LNCaP clone FGC (cell line): ENCODE measurements at places on chromosomes 3 and 15.

DNA sequence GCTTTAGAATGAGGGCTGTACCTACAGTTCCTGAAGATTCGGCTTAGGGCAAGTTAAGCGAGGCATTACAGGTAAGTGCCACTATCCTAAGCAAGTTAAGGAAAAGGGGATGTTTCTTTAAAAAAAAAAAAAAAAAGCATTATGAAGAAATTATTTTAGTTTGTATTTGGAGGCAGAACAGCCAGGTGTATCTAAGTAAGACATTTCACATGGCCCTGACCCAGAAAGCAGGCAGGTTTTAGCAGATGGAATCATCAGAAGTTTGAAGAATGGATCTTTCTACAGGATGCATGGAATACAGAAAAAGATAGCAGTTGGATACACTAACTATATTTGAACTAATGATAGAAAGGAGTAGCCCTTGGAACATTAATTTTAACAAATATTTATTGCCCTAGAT, 105.6 kb downstream of the OSBPL10 start:
- DNase-seq = no peak

DNA sequence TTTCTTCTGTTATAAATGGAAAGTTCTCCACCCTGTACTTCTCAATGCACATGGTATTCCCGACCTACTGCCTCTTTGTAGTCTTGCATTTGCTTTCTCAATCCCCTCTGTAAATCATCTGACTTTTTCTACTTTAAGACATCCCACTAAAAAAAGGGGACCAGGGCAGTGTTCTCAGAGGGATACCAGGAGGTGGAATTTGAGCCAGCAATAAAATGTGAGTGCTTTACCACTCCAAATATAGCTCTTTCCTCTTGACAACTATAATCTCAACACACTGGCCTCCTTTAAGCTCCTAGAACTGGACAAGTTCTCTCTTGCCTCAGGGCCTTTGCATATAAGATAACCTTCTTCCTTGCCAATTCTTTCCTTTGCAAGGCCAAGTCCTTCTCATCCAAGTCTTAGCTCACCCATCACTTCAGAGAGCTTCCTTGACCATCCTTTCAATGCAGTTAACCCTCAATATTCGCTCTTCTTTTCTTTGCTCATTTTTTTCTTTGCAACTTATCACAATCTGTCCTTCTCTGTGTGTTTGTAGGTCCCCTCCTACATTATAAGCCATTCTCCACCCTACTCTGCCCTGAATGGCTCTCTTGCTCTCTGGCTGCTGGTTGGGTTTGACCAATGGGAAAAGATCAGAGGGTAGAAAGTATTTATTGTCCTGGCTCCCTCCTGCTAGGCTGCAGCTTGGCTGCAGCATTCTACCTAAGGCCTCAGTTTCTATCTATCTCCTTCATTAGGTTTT, 93.4 kb downstream of the PRICKLE2 start:
- no peak for DNase-seq

DNA sequence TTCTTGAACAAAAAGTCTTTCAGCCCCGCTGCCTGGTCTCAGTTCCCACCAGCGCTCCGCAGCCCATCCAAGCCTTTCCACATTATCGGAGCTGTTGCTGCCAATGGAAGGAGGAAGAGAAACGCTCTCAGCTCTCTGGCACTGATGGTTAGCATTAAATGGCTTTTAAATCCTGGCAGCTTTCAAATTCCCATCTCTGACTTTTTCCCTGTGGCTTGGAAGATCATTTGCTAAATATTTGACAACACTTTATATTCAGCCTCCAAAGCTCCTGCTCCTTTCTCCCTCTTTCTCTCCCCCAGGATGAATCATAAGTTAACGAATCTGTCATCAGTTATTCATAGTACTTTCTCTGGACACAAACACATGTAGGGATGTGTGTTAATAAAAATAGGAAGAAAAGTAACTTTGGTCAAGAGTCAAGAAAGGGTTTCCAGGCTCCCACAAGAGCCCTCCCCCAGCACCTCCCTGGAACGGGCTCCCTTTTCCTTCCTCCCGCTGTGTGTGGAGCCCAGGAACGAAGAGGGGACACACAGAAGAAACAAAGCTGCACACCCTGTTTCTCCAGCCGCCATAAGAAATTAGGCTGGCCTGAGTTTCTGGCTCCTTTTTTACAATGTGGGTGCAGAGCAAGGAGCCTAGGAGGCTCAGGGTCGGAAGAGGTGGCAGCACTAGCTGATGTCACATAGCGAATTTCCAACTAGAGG, 47.6 kb upstream of the TSEN2 start:
- DNase-seq = no peak

DNA sequence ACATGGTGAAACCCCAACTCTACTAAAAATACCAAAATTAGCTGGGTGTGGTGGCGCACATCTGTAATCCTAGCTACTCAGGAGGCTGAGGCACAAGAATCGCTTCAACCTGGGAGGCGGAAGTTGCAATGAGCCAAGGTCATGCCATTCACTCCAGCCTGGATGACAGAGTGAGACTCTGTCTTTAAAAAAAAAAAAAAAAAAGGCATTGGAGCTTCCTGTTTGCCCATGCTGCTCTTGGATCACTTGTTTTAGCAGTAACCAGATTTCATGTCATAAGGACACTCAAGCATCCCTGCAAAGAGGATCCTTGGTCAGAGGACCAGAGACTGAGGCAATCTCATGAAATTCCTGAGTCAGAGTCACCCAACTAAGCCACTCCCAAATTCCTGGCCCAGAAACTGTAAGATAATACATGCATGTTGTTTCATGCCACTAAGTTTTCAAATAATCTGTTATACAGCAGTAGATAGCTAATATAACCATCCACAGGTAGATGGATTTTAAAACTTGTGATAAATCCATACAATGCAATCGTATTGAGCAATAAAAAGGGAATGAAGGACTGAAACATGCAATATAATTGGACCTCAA, 82.0 kb upstream of the XXYLT1 start:
- no peak for DNase-seq

DNA sequence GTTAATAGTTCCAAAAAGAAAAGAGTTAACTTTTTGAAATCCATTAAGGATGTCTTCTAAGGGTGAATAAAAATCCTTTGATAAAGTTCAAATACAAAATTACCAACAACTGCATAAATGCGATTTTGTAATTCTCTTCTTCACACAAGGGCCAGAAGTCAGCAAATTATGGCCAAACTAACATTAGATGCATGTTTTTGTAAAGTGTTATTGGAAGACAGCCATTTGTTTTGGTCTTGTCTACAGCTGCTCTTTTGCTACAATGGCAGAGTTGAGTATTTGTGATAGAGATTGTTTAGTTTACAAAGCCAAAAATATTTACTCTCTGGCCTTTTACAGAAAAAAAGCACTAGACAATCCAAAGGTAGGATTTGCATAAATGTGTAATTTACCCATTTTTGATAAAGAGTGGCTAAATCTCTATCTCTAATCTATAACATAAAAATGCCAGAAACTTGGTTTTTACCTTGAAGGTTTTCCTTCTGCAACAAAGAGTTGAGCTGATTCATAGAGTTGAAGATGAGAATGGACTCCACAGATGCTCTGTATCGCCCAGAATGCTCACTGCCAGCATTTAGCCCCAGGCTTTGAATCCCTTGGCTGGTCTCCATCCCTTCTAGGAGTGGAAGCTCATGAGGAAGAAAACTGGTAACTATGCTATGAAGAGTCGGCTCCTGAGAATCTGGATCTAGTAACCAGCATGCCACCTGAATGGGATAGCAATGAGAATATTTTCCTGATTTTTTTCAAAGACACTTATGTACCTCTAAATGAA, 64.5 kb downstream of the POLQ start:
- no peak for DNase-seq

DNA sequence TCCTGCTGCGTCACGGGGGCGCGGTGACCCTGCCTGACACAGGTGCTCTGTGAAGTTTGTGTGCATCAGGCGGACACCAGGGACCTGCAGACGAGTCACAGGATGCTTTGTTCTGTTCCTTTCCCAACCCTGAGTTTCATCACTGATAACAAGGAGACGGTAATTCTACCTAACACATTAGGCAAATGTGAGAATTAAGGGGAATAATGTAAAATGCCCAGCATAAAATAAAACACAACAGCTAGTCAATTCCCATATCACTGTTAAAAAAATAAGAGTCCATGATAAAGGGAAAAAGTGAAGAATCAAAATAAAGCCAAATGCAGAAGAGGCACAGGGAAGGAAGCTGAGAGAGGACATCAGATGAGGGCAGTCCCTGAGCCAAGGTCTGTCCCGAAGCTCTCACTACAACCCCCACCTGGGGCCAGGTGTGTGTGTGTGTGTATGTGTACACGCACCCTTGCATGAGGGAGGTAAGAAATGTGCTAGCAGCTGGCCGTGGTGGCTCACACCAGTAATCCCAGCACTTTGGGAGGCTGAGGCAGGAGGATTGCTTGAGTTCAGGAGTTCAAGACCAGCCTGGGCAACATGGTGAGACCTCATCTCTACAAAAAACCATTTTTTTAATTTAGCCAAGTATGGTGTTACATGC, 27.5 kb downstream of the PLA2G4D start:
- no peak for DNase-seq

- DNase-seq = no peak
These were observed 61.5 kb downstream of the IQSEC1 start for GRCh38 chr3:13011573-13012220.

DNA sequence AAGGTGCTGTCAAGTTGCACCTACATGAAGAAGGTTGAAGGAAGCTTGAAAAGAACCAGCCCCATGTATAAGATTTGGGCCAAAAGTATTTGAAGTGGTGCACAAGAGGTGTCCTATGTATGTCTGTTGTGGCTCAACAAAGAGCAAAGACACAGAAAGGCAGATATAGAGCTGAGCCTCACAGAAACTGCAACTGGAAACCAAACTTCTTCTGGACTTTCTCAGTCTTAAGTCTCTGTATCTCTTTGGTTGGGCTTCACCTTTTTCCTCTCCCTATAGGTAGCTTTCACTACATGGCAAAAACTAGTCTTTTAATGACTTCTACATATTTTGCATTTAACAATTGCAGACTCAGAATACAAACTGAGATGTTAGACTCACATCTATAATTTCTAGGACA, 8.8 kb upstream of the CMC1 start:
- no peak for DNase-seq

- DNase-seq = no peak
These were observed 156.9 kb downstream of the ATP8B4 start for GRCh38 chr15:49962044-49962602.

- DNase-seq = no peak
These were observed 64.2 kb upstream of the LMOD3 start for GRCh38 chr3:69186575-69187093.

- DNase-seq = no peak
These were observed 72.5 kb downstream of the VPS8 start for GRCh38 chr3:184884359-184885017.

- no peak for DNase-seq
These were observed 105.9 kb downstream of the KCNH8 start for GRCh38 chr3:19254189-19254588.

DNA sequence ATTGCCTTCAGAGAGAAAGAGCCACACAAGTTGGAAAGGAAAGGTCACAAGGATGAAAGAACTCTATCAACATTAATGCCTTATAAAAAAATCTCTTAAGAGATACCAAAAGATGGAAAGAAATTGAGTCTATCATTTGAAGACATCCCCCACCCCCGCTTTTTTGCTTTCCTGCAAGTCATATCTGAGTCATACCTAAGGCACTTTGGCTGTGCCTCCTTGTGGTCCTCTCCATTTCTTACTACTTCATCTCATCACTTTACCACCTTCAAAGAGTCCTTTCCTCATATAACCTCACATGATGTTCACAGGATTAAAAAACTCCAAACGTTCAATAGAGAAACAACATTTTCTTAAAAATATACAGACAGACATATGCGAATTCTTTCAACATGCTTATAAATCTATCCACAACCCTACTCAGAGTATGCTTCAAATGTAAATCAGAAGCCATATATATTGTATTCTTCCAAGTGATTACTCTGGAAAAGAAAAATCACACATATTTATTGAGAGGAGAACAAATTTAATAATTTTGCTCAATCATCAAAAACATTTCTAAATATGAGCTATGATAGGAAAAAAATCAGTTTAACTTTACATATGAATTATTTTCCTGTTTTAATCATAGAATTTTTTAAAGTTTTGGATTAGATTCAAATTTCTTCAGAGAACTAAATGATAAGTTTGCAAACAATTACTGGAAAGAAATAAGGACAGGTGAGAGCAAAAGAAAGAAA, 1003.9 kb upstream of the CFAP20DC start:
- DNase-seq = no peak

DNA sequence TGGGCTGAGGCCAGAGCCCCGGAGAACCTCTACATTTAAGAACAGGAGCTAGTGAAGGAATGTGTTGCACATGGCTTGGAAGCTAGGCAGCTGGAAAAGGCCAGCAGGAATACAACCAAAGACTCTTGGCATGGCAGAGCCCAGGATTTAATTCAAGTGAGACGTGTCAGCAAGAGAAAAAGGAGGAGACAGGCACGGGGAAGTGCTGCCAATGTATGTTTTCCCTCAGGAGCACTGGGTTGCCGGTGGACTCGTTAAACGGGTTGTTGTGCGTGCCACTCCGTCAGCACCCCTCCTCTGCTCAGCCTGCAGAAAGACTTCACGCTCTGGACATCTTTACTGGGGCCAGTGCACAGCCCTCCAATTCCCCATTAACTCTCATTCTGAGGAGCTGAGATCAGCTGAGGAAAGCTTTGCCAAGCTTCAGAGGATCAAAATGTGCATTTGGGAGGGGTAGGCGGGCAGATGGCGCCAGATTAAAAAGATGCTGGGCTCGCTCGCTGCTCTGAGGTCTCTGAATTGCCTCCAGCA, 103.7 kb downstream of the PDZRN3 start:
- DNase-seq = peak; percentile 85

- no peak for DNase-seq
These were observed 7.1 kb downstream of the COPS2 start for GRCh38 chr15:49148298-49148697.

- no peak for DNase-seq
These were observed 753 bp upstream of the MYO5A start for GRCh38 chr15:52529341-52529924.

DNA sequence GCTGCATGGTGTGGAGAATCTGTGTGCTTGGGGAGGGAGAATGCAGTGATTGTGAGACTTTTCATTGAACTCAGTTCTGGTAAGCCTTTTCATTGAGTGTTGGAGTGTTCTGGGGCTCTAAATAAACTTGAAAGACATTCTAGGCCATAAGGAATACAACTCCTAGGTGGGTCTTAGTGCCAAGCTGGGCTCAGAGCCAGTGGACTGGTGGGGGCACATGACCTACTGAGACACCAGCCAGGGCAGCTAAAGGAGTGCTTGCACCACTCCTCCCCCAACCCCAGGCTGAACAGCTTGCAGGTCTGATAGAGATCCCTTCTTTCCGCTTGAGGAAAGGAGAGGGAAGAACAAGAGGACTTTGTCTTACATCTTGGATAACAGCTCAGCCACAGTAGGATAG, 21.7 kb upstream of the KPNA4 start:
- DNase-seq = no peak
